ENCODE measurements at places on chromosomes 6 and 20.

- no peak for DNase-seq
Observed at GRCh38 chr6:40253420-40253819, 319.2 kb upstream of the MOCS1 start.

GRCh38 chr20:2809690-2810089, 5.1 kb upstream of the C20orf141 start:
- DNase-seq: no peak

DNA sequence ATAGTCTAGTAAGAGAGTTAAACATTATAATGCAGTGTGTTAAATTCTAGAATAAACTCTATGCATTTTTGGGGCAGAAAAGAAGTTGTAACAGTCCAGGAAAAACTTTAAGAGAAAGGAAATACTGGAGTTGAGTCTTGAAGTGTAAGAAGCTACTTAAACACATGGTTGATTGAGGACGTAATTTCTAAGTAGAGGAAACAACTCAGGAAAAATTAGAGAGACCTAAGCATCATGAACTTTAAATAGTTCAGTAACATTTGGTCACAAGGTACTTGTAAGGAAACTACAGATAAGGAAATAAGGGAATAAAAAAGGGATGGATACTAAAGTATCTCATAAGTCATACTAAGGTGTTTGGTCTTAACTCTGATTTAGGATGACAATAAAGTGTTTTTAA, 4.7 kb upstream of the TRDN start:
- DNase-seq: no peak

DNA sequence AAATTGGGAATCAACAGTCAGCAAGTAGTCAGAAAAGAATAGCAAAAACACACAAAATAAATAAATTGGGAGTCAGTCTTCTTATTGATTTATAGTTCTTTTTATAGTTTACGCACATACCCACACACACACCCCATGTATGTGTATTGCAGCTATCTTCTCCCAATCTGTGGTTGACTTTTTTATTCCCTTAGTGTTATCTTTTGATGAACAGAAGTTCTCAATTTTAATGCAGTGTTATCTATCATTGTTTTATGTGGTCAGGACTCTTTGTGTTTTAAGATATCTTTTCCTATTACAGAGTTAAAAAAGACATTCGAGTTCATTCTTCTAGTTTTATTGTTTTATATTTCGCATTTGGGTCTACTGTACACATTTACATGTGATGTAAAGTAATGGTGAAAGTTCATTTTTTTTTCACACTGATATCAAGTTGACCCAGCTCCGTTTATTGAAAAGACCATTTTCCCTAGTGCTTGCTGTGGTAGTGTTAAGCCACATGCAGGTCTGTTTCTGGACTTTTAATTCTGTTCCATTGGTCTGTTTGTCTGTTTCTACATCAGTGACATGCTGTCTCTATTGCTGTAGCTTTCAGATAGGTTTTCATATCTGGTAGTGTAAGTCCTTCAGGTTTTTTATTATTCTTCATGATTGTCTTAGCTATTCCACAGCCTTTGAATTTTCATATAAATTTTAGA, 78.4 kb downstream of the ZFAND3 start:
- no peak for DNase-seq

- DNase-seq: no peak
Observed at GRCh38 chr20:38730167-38730988, 6.1 kb downstream of the SLC32A1 start.

DNA sequence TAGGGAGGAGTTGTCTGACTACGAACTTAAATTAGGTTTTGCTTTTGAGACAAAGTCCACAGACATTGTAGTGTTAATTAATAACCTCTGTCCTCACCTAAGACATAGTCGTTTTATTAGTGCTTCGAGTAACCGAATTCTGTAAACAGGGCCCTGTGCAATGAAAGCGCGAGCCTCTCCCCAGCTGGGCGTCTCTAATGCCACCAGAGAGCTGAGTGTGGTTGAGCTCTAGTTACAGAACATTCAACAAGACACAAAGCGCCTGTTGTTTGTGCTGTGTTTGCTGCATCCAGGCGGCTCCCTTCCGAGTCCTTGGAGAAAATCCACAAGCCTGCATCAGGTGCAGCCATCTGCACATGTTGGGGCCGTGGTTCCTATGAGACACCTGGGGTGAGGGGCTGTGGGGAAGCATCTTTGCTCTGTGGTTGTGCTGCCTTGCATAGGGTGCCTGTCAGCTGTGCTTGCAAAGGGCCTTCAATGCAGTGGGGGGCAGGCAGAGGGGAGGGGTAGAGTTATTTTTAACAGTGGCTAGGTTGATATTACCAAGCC, 63.9 kb downstream of the CD164 start:
- DNase-seq: no peak

DNA sequence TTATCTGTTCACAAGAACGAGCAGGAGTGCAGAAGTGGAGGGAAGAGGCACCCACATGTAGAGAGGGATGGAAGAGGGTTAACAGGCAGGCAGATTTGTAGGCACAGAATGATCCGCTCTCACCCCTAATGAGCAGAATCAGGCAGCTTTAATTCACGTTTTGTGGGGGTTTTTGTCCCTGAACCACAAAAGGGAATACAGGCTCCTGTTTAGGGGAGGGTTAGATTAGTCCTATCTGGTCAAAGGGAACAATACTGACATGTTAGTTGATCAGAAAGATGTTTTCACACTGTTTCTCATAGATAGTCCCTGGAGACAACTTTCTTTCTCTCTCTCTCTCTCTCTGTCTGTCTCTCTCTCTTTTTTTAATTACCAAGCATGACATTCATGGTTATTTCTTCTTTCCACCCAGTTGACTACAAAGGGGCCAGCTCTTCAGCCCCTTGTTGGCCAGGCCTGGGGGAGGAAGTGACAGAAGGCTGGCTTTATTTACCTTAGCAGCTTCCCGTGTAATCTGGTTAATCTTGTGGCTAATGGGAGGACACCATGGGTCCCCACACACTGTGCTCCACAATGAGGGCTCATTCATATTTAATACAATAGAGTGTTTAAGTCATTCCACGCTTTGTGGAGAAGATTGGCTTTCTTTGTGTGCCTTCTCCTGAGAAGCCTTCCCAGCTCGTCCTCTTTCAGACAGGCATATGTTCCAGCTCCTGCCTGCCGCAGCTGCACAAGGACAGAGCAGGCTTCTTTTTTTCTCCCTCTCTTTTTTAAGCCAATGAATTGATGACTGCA, 958.8 kb downstream of the TFAP2A start:
- no peak for DNase-seq

GRCh38 chr20:54088430-54088829, 18.0 kb upstream of the BCAS1 start:
- DNase-seq: no peak

DNA sequence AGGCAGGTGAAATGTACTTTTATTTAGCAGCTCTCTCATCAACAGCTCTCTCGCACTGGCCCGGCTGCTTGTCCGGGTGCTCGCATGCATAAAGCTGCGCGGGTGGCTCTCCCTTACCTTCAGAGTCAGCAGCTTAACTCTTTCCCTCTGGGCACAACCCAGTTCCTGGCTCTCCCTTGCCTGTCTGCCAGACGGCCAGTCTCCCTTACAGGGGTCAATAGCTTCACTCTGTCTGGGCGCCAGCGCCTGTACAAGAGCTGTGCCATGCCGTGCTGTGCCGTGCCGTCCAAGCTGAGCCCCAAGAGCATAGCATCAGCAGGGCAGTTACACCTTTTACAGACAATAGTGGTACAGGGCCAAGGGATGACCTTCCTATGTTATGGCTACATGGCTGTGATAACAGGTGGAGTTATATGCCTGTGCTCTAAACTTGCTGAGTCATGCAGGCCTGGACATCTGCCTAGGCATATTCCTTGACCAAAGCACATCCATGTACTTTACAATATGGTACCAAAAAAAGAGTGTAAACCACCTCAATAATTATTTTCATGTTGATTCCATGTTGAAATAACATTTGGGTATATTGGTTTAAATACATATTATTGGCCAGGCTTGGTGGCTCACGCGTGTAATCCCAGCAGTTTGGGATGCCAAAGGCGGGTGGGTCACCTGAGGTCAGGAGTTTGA, 47.9 kb downstream of the BLTP3A start:
- DNase-seq: no peak

GRCh38 chr6:30741789-30742315, 635 bp downstream of the FLOT1 start:
- DNase-seq: no peak

DNA sequence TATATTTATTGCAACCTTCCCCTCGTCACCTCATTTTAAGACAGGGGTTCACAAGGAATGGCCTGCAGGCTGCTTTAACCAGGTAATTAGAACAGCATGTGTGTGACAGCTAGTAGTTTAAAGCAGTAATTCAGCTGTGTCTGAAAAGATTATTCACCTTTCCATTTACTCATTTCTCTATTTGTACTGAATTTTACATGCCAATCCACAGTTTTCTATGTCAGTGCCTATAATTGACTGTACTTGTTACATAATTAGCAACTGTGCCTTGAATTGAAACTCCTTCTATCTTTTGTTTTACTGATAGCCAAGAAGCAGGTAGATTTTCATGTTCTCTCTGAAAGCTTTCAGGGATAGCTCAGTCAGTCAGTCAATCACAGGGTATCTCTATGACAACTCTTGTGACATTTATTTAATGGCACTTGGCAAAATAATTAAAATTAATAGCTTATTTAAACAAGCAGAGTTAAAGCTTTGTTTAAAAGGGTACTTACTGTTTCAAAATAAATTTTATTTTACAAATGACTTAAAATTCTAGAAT, 214.0 kb downstream of the ZFAND3 start:
- DNase-seq: no peak

GRCh38 chr6:17884498-17885478, 102.6 kb downstream of the KIF13A start:
- DNase-seq: no peak

DNA sequence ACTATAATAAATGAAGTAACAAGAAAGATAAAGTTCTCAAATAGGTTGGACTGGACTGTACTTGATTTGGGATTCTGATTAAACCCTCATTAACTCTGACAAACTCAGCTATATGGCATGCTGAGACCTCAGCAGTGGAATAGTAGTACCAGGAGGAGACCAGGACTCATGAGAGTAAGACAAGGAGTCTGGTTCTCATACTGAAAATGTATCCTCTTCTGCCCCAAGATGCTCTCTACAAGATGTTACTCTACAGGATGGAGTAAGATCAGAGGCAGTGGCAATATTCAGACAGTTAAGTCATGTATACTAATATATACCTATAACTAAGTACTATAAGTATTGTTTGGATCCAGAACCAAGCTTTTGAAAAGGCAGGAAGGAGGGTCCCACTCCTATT, 31.9 kb upstream of the SYNCRIP start:
- DNase-seq: no peak

GRCh38 chr6:77313595-77313994, 149.7 kb downstream of the HTR1B start:
- DNase-seq: no peak

- DNase-seq: no peak
Observed at GRCh38 chr6:25053875-25054371, 118.2 kb upstream of the RIPOR2 start.

GRCh38 chr20:22663528-22664025, 79.2 kb upstream of the FOXA2 start:
- DNase-seq: no peak

DNA sequence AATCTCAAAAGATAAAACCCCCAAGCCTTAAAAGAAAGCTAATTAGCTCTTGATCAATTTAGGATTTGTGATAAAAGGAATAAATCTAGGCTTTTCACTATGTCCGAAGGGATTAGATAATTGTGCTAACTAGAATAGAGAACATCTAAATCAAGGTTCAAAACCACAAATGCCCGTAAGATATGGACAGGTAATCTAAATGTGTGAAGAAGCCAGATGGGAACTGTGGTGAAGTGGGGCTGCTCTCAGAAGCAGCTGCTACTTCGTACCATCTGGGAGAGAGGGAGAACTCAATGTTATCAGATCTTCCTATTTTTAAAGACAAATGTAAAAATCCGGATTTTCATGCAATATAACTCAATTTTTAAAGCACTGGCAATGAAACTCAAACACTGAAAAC, 44.2 kb downstream of the NCOA6 start:
- DNase-seq: no peak

DNA sequence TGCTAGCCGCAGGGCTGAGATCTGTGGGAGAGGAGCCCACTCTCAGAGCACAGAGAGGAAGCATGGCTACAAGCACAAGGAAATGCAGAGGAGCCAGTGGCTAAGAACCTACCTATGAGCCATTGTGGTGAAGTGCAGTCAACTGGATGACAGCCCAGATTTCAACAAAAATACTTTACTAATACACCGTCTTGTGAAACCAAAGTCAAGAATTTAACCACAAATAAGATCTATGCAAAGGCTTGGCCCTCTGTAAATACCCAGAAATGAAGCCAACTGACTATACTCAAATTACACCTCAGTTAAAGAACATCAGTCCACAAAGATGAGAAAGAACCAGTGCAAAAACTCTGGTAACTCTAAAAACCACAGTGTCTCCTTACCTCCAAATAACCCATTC, 40.1 kb upstream of the PTCHD4 start:
- no peak for DNase-seq

DNA sequence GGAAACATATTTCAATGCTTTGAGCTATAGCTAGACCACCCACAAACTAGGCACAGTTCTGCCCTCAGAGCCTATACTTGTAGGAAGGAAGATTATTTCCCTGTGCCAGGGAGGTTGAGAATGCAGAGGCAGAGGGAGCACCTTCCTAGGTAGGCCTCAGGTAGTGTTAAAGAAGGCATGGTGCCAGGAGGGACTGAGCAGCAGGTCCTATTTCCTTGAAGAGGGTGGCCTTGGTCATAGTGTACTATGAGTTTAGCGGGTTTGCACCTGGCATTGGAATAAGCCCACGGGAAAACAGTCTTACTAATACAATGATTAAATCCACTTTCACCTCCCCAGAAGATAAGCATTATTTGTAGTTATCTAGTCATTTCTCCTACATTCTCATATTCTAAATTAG, 375.4 kb downstream of the CDKAL1 start:
- no peak for DNase-seq

GRCh38 chr6:45587229-45588060, 209.7 kb upstream of the SUPT3H start:
- DNase-seq: no peak

- no peak for DNase-seq
Observed at GRCh38 chr6:144661116-144661806, 376.1 kb downstream of the UTRN start.

- DNase-seq: no peak
Observed at GRCh38 chr6:16244869-16245451, 6.6 kb downstream of the GMPR start.

GRCh38 chr6:12844284-12845223, 128.0 kb downstream of the PHACTR1 start:
- no peak for DNase-seq

DNA sequence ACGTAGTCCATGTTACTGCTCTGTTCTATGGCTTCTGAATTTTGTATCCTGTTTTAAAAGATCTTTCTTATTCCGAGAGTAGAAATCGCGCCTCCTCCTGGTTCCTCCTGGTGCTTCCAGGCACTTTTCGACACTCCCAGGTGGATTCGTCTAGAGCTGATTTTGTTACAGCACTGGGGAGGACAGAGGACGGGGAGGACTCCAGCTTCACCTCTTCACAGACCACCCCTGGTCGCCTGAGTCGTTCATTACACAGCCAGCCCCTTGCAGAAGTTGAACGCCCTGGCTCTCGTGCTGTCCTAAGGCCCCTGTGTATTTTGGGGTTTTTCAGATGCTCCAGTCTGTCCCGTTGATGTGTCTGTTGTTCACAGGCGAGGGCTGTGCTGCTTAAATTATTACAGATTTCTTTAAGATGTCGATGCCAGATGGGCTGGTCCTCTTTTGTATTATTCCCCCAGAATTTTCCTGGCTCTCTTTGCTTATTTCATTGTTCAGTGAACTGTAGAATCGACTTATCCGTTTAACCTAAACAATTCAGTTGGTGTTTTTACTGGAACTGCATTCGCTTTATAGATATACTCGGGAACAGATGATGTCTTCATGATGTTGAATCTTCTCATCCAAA, 30.5 kb downstream of the COL20A1 start:
- no peak for DNase-seq

- no peak for DNase-seq
Observed at GRCh38 chr6:99602520-99603420, 3.9 kb upstream of the PRDM13 start.

All from T-helper 1 cell (primary cell).